Fibroblast of the conjunctiva (primary cell): ENCODE measurements at places on chromosomes 2 and 18.

DNA sequence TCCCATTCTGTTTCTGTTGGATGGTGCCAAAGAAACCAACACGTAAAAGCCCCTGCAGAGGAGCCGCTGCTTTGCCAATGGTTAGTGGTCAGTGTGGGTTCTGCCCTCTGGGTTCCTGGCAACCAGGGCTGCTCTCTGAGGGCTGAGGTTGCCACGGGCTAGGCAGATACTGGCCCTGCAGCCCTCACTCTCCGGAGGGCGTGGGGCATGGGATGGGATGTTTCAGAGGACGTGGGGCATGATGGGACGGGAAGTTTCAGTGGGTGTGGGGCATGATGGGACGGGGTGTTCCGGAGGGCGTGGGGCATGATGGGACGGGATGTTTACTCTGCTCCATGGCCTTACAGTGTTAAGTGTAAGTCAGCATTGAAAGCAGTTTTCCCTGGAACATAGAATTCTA lies 34.2 kb downstream of the ADI1 start:
- DNase-seq, result no peak

DNA sequence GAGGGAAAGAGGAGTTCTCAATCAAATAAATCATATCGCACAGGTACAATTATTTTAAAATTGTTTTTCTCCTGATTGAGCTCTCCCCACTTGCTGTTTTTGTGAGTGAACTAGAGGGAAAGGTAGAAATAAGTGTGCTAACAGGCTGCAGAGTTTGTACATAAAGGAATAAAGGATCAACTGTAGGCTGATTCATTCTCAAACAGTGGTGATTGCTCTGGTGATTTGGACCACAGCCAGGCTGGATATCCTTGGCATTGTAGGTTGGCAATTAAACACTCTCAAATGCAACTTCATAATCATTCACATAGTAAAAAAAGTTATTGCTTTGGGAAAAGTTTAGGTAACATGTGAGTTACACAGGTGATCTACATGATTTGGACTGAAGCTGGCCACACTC lies 29.8 kb downstream of the LRP1B start:
- DNase-seq, result no peak

- DNase-seq, result no peak
These were observed 16.2 kb downstream of the SERPINB13 start for GRCh38 chr18:63603355-63603754.

- DNase-seq, result no peak
These were observed 268.4 kb downstream of the GPD2 start for GRCh38 chr2:156704617-156705016.

DNA sequence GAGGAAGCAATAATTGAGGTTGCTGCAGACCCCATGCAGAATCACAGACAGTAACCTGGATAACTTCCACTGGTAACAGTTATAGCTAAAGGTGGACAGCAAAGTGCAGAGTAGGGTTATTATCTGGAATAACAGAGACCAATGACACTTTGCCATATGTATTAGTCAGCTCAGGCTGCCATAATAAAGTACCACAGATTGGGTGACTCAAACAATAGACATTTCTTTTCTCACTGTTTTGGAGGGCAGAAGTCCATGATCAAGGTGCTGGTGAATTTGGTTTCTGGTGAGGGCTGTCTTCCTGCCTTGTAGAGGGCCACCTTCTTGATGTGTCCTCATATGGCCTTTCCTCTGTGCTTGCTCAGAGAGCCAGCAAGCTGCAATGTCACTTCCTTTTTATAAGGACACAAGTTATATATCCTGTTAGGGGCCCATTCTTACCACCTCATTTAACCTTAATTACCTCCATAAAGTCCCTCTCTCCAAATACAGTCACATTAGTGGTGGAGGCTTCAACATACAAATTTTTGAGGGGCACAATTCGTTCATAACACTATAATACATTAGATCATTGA lies 191.0 kb upstream of the LRP1B start:
- DNase-seq, result no peak

- no peak for DNase-seq
These were observed 314.1 kb upstream of the TRIB2 start for GRCh38 chr2:12402440-12403139.

GRCh38 chr18:42891705-42892104 lies 223.8 kb downstream of the RIT2 start:
- DNase-seq, result no peak

DNA sequence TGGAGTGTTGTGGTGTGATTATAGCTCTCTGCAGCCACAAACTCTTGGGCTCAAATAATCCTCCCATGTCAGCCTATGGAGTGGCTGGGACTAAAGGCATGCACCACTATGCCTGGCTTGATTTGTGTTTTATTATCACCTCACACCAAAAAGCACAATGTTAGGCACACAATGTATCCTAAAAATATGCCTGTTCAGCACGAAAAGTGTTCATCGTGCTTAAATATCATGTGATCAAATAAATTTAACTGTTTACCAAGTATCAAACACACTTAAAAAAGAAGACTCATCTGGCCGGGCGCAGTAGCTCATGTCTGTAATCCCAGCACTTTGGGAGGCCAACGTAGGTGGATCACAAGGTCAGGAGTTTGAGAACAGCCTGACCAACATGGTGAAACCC lies 5.6 kb downstream of the CCT4 start:
- DNase-seq, result no peak

DNA sequence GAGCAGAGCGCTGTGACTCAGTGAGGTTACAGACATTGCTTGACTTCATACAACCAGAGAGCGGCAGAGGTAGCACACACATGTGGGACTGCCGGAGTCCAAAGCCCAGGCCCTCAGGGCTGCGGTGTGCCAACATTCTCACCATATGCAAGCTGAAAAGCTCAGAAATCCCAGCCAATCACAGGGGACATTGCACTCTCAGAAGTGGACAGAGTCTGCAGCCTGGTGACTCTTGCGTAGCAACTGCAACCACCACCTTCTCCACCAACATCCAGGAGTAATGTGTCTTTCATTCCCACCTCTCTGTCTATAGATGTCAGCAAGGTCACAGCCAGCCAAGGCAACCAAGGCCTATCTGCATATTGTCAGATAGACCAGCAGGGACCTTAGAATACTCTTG lies 158.1 kb downstream of the TTC32 start:
- no peak for DNase-seq

DNA sequence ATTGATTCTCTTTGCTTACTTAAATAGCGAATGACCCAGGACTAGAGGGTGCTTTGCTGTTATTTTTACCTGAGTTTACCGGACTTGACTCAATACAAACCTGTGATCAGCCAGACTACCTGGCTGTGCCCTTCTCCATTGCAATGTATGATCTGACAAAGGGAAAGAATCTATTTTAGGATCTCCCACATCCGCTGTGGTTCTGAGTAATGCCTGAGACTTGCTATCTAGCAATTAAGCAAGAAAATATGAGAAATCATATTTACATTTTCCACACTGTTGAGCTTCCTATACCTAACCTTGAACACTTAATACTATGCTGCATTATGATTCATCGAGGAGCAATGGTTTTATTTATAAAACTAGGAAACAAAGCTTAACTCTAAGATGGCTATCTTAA lies 215.2 kb downstream of the RAD51AP2 start:
- peak; percentile 16 for DNase-seq

DNA sequence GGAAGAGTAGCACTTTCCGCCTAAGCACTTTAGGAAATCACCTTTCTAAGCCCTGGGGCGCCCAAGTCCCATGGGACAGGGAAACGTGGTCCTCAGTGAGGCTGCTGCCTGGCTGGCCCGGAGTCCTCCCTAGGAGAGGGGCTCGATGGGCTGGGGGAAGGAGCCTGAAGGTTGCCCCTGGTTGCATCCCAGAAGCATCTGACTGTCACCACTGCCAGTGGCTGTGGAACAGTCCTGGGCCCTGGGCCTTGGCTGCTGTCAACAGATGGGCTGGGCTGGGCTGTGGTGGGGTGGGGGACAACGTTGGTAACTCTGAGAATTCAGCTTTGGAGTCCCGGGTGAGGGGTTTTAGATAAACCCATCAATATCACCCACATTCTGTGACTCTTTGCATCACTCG lies 22.5 kb downstream of the ASB1 start:
- DNase-seq, result no peak

- no peak for DNase-seq
These were observed 82.5 kb downstream of the TGFA start for GRCh38 chr2:70471129-70471528.

- DNase-seq, result no peak
These were observed 52.5 kb downstream of the USP40 start for GRCh38 chr2:233513953-233514655.

DNA sequence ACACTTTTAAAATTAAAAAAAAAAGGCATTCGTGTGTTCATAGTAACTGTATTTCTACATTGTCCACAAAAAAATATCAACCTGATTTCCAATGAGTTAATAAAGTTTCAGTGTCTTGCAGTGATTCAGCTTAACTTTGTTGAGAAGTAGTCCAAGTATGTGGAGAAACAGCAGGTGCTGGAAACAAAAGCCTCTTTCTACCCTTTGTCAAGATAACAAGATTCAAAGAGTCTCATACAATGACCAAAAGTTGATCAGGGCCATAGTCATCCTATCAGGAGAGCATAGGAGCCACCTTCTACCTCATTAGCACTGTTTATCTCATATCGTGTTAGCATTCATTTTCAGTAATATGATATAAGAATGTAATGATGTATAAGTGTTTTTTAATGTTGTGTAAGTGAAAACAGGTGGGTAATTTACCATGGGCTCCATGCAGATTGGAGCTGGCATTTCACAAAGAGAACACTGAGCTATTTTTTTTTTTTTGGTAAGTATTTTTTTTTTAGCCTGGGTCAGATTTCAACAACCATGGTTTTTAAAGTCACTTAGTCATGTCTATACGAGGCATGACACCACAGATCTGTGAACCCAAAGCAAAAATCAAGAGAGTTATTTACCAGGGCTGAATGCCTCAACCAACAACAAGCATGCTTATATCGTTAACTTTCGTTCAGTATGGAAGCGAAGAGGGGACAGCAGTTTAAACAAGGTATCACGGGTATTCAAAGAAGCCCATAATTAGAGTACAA lies 165.0 kb upstream of the ZNF521 start:
- DNase-seq, result no peak

GRCh38 chr2:189297446-189297845 lies 117.9 kb upstream of the COL5A2 start:
- no peak for DNase-seq

- DNase-seq, result peak; percentile 57
These were observed 133.4 kb upstream of the SPATS2L start for GRCh38 chr2:200172944-200173581.

GRCh38 chr2:240990726-240991377 lies 7.6 kb upstream of the SNED1 start:
- DNase-seq, result no peak

GRCh38 chr2:103959174-103960128 lies 894.5 kb upstream of the POU3F3 start:
- peak; percentile 12 for DNase-seq

DNA sequence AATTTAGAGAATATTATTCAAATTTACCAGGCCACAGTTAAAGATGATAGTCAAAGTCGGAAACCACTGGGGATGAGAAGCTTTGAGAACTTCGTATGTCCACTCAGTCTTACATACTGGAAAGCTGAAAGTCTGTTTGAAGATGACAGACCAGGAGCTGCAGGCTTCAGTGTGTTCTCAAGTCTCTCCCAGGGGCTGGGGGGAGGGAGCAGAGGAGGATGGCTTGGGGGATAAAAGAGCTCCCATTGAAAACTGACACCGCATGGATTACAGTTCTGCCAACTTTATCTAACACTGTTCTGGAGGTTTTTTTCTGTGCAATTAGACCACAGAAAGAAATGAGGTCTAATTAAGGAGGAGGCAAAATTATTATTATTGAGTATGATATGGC lies 170.5 kb upstream of the ALKAL2 start:
- no peak for DNase-seq

- DNase-seq, result no peak
These were observed 147.8 kb upstream of the TWIST2 start for GRCh38 chr2:238700117-238700457.

DNA sequence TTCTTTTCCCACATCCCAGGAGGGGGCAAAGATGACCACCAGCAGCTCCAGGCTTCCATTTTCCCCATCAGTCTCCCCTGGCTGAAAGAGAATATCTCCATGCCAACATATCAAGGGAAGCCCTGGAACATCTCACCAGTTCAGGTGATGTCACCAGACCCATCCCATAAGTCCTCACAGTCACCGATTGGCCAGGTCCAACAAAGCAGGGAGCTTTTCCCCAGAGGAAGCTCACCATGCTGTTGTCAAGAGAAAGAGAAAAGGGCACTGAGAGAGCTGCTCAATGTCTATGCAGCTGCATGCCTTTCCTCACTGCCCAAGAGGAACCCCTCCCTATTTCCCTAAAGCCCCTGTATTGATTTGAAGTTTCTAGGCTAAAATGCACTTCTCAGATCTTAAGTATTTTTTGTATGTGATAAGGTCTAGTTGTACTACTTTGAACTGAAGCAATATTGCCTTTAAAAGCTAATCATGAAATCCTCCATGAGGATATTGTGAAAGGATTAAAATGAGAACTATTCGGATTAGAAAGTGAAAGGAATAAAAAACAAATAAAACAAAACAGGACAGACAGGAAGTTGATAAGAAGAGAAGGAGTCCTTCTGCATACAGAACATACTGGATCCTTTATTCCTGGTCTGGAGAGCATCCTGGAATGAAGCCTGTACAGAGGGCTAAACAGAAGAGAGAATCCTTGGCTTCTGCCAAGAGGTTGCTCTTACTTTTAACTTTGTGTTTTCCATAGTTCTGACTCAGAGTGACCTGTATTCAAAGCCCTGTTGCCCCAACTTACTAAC lies 45.2 kb upstream of the CTIF start:
- no peak for DNase-seq

DNA sequence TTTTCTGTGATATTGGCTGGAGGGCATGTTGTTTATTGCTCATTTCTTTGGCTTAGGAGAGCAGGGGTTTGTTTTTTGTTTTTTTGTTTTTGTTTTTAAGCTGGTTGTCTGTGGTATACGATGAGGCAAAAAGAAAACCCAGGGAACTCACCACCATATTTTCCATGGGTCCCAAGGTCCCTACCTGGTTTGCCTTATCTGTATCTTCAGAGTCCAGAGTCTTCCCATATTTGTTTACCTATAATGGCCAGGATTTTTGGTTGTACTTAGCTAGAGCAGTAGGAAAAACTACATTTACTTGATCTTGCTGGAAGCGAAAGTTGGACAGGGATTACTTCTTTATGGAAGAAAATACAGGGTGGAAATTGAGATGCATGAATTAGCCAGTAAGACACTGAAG lies 9.5 kb downstream of the LCLAT1 start:
- DNase-seq, result no peak

- peak; percentile 64 for DNase-seq
These were observed 32.2 kb downstream of the TMEFF2 start for GRCh38 chr2:192162392-192163042.

DNA sequence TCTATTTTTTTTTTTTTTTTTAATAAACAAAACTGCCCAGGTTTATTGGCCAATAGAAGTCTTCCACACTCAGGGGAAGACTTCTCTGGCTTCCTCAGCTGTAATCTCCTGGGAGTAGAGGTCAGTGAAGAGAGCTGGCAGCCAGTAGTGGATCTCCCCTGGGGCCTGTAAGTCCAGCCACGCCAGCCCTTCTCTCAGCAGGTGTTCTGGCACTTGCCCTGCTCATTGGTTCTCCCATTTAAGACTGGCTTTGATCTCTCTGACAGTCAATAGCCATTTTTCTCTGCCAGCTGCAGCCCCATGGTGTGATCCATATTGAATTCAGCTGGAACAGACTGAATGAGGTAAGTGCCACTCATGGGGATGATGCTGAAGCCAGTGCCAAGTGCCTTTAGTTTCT lies 170.6 kb upstream of the SPHKAP start:
- DNase-seq, result no peak
